ENCODE measurements at places on chromosomes 2 and 18. TPM values are rescaled to one million over a fixed set of nuclear protein-coding genes. Genes with fewer than 3 reads are reported as not detected.

DNA sequence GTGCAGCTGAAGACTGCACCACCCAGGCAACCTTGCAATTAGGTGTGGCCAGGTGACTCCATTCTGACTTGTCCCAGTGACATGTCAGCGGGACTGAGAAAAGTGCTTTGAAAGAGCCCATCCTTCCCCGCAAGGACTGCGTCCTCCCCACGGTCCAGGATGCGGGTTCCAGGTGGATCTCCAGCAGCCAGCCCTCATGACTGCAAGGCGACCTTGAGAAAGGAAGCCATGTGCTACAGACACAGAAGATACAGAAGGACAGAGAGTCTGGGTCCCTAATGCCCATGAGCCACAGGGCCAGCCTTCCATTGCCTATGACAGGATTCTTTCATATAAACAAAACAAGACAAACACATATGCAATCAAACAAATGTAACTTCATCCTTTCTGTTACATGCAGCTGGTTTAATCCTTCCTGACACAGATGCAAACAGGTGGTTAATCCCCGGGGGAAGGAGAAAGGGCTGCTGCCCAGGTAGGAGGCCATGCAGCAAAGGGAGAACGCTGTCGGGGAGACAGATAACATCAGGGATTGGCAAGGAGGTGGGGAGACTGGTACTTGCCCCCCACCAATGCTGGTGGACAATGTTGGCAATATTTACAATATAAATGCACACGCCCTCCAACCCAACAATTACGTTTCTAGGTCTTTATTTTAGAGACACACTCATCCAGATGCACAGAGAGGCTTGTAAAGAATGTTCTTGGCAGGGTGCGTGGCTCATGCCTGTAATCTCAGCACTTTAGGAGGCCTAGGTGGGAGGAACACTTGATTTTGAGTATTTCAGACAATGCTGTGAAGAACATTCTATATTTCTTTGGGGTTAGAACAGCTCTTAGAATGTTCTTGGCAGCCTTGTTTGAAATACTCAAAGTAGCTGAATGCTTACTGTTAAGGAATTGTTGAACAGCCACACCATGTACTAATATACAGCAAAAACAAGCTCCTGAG lies 64.8 kb downstream of the NCAPH start:
- DNase-seq, result no peak

DNA sequence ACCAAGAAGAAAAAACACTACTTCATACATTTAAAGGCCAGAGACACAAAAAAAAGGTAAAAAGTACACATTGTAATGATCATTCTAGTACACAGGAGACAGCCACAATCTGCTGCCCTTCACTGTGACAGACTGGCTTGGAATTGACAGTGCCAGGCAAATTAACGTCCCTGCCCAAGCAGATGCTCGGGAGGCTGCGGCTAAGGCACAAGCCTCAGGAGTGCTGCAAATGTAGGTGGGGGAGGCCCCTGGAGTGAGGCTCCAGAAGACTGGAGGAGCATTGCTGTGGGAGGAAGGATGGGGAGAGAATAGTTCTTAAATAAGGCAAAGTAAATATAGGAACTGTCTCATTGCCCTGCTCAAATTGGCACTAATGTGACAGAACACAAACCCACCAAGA lies 18.6 kb downstream of the ERCC3 start:
- no peak for DNase-seq

GRCh38 chr2:182897137-182897536 lies 30.7 kb upstream of the FRZB start:
- DNase-seq, result no peak

DNA sequence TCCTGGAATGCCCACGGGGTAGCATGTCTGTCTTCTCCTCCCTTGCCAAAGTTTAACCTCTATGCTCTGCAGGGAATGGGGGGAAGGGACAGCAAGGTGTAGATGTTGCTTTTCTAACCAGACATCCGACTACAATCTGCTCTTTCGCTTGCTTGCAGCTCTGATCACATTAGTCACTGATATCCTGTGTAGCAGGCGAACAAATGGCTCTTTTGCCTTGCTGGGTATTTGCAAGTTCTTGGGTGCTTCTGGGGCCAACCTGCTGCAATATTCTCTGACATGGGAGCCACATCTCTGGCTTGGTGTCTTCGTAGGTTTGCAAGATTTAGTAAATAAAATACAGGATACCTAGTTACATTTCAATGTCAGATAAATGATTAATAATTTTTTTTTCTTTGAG lies 190.0 kb downstream of the ASB1 start:
- DNase-seq, result no peak

DNA sequence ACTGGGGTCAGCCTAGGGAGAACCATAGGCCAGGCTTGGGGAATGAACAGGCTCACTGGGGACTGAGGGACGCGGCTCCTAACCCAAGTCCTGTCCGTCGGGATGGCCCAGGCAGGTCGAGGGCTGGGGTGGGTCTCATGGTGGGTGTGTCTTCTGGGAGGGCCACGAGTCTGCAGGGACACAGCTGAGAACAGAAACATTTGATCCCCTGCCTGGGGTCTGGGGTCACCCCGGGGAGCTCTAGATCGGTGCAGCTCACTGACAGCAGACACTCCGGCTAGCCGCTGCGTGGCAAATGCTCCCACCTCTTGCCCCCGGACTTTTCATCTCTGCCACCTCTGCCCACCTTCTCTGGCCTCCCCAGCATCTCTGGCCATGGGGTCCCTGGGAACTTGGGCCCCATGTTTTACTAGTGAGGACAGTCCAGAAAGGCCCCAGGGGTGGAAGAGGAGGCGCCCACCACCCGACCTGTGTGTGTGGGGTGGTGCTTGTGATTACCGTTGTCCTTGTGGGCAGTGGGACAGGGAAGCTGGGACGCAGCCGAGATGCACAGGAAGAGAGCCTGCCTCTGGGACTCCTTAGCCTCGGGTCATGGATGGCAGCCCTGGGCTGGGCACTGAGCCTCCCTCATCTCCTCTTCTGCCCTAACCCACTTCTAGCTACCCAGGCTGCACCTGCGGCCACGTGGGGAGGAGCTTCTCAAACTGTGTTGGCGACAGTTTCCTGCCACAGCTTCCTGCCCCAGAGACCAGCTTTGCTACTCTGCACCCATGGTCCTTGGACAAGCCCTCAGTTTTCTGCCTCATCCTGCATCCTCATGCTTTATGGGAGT lies 4.9 kb downstream of the ZAP70 start:
- DNase-seq, result peak; percentile 86

GRCh38 chr2:64379186-64379585 lies 74.8 kb upstream of the LGALSL start:
- DNase-seq, result no peak

GRCh38 chr2:187478719-187479118 lies 30.7 kb upstream of the CALCRL start:
- no peak for DNase-seq

GRCh38 chr18:53984021-53984420 lies 240.4 kb downstream of the MBD2 start:
- no peak for DNase-seq

- no peak for DNase-seq
Measured at GRCh38 chr2:8587251-8587791, 94.5 kb upstream of the ID2 start.

GRCh38 chr2:20621366-20622295 lies 29.3 kb downstream of the HS1BP3 start:
- no peak for DNase-seq

- no peak for DNase-seq
Measured at GRCh38 chr2:71666094-71666474, 212.7 kb downstream of the DYSF start.

DNA sequence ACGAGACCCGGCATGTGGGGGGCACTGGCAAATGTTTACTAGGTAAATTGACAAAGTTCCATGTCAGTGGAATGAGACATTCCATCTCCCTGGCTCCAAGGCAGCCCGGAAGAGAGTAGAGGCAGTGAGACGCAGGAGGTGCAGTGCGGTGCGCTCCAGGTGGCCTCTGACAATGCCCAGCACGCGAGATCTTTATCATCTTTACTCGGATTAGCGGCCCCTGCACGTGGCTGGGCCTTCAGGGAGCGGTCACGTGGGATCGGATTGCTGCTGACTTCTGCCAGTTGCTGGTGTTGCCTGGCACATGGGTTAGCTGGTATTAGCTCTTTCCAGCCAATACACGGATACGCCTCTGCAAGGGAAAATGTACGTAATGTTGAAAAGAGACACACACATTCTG lies 151.2 kb upstream of the ALKAL2 start:
- no peak for DNase-seq

GRCh38 chr2:25964891-25965290 lies 17.4 kb downstream of the KIF3C start:
- no peak for DNase-seq

DNA sequence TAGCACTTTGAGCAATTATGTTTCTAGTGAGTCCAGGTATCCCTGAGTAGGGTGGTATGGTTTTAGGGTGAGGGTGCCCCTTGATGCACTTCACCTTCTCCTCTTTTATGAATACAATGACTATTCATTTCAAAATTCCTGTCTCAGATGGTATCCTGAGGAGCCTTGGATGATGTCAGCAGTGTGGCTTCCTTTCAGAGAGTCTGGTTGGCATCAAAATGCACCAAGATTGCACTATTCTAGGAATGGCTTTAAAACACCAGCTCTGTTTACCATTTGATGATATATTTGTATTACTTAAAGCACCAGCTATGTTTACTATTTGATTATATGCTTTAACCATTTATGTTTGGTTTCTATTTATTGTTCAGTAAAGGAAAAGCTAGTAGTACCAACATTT lies 141.0 kb downstream of the FMNL2 start:
- no peak for DNase-seq

GRCh38 chr2:106534471-106534870 lies 47.3 kb downstream of the CD8B2 start:
- DNase-seq, result no peak

DNA sequence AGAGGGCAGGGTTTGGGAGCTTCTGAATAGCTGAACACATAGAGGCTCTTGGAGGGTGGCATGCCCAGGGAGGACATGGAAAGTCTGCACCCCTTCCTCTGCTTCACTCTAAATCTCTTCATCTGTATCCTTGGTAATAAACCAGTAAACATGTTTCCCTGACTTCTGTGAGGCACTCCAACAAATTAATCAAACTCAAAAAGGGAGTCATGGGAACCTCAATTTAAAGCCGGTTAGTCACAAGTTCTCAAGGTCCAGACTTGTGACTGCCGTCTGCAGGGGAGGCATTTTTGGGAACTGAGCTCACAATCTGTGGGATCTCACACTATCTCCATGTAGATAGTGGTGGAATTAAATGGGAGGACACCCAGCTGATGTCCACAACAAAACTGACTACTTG lies 33.1 kb upstream of the STON1 start:
- DNase-seq, result no peak

DNA sequence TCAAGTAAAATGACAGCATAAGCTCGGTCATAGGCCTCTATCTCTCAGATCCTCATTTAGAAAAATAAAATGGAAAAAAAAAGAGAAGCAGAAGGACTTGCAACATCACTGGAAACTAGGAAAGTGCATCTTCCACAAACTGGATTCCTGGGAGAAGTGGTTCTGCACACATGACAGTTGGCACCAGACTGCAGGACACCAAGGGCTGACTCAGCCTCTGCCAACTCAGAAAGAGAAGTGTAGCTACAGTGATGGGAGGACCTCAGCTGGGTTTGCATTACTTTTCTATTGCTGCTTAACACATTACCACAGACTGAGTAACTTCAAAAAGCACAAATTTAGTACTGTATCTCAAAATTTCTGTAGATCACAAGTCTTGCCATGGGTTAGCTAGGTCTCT lies 409.5 kb upstream of the GCFC2 start:
- DNase-seq, result no peak

GRCh38 chr18:64519201-64519600 lies 370.3 kb upstream of the LINC00305 start:
- no peak for DNase-seq

BZW1 gene
- 214 TPM for total RNA-seq

SCYGR5 gene
- not detected for total RNA-seq

AGAP1 gene
- 0.89 TPM for total RNA-seq

DNAJC5G gene
- not detected for total RNA-seq
